ENCODE measurements at places on chromosomes 3 and 15.

DNA sequence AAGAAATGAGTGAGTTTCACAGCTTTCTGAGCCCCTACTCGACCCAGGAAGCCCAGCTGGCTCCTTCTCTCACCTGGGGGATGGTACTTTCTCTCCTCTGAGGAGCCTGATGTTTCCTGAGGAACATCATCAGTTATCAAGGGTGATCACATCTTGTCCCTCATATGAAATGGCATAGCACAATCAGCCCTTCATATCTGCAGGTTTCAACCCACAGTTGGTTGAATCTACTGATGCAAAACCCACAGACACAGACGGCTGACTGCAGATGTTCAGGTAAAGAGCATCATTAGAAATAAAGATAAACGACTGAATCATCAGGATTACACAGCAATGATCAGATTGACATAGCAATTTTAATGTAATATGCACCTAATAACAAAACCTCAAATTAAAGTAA lies 93.6 kb upstream of the OSTN start:
- DNase-seq = no peak

DNA sequence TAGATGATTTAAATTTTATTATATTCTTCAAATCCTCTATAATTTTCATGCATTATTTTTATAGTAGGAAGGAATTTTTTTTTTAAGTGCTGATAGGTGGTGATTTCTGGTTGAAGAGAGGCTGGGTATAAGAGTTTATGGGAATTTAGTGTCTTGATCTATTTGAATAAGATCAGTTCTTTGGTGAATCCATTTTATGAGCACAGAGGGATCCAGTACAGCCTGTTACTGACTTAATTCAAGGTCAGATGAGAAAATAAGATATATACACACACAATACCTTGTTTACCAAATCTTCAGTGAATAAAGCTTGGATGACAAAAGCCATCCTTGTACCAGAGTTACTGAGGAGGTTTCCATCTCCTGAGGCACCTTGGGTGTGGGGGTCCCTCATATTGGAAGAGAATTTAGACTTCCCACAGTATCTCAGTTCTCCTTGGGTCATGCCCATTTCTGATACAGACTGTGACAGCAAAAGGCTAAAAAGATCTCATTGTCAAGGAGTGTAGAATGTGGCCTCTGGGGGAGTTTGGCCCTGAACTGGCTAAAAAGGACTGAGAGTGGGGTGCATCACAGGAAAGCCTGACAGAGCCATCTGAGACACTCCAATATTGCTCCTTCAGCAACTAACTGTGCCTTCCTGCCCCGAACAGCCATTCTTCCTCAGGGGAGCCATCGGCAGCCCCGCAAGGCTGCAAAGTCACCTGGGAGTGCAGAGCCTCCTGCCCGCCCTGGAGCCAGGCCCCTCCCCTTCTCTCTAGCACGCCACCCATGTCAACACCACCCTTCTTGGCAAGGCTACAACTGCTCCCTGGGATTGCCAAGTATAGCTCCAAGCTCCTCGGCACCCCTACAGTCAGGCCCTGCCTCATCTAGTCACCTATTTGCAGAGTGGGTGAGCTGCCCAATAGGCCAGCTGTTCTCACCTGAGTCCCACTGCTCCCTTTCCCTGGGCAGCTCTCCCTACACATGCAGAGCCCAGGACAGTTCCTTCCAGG lies 43.1 kb upstream of the HACD2 start:
- DNase-seq = no peak

- no peak for DNase-seq
Observed at GRCh38 chr3:52403271-52403841, 41.5 kb downstream of the SEMA3G start.

GRCh38 chr3:46586738-46587246 lies 20.7 kb upstream of the LRRC2 start:
- no peak for DNase-seq

DNA sequence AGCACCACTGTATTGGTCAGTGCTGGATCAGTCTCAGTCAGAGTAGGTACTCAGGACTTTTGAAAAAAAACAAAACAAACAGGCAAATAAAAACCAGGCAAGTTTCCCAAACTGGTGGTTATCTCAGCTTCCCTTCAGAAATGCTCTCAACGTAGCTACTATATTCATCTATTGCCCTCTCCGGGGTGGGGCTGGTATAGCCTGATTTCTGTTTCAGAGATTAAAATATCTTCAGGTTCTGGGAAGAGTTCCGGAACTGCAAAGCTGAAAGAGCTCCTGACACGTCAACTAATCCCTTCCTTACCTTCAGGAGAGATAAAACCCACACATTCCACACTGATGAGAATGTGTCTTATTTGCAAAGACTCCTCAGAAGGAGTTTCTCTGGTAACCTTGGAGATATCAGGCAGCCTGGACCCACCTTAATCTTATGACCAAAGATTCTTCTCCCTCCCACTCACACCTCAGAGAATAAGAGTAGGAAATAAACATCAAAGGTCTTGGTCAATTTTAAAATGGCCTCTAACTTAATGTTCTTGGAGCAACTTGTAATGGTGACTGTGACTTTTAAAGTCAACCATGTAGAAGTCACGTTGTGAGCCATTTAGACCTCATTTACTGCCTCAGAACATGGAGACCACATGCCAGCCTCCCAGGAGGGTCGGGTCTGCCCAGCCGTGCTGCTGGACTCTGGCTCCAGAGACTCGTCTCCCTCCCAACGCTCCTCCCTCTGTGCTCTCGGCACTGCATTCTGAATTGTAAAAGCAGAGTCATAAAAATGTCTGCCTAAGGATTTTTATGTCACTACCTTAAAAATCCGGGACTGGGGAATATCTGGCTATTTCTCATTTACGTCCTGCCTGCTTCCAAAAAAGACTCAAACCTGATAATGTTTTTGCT lies 53.8 kb downstream of the CDCP1 start:
- DNase-seq = no peak

GRCh38 chr3:130992344-130992743 lies 34.3 kb downstream of the ASTE1 start:
- DNase-seq = no peak

- DNase-seq = no peak
Observed at GRCh38 chr3:104604326-104605010, 762.2 kb upstream of the ALCAM start.

GRCh38 chr3:1734494-1735122 lies 364.1 kb upstream of the CNTN4 start:
- DNase-seq = no peak

DNA sequence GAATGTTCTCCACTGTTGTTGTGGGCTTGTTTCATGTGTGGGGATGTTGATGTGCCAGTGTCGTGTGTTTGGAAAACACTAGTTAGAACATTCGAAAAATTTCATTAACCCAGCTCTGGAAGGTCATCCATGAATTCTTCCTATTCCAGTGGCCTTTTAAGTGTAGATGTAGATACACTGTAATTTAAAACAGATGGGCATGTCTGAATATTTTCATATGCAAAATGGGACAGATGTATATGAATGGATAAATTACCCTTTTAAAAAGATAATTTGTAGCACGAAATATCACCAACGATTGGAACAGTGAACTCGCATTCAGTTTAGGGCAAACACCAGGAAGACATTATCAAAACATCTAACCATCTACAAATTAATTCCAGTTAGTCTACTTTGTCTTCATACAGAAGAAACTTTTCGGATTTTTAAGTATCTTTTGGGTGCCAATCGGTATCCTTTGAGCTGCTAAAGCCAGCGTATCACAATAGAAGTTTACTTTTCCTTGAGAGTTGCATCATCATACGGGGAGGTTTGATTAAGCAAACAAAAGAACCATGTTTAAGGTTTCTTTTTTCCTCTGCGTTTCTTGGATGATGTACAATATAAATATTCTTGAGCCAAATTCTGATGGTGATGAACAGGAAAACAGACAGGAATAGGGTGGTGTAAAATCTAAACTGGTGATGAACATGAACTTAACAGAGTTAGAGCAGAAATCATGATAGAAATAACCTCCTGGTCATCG lies 528.1 kb downstream of the FOXP1 start:
- no peak for DNase-seq

GRCh38 chr15:57797110-57797509 lies 90.6 kb downstream of the POLR2M start:
- DNase-seq = no peak

DNA sequence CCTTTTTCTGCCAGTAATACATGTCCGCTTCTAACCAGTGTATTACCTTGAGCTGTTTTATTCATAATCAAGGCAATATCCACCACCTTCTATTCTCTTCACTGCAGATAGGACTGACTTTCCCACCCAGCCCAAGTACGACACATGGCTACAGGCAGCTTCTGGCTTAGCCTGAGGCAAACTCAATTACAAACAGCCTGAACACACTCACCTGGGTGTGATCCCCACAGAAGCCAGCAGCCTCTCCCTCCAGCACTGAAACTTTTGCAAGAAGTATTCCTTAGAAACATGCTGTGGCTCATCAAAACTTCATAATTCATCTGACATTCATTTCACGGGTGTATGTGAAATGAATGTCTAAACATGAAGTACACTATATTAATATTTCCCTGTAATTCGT lies 13.5 kb upstream of the KCNMB3 start:
- DNase-seq = no peak

- no peak for DNase-seq
Observed at GRCh38 chr3:197798863-197799262, 7.8 kb downstream of the LRCH3 start.
